SJSA1 (cell line): ENCODE measurements at places on chromosomes 4 and X. TPM values are rescaled to one million over a fixed set of nuclear protein-coding genes. Genes with fewer than 3 reads are reported as not detected.
A peak's percentile ranks its signal among the peaks of the same experiment; 100 is the strongest.

DUX4 gene
- not detected in 2 replicates for total RNA-seq

PITX2 gene
- 20.6 and 21.7 TPM in 2 replicates for total RNA-seq

AWAT2 gene
- total RNA-seq: not detected in 2 replicates

CXXC4 gene
- 0.37 and 0.56 TPM in 2 replicates for total RNA-seq

APELA gene
- 17.7 and 24.9 TPM in 2 replicates for total RNA-seq

MAGEB3 gene
- not detected in 2 replicates for total RNA-seq

GUCY1B1 gene
- 0.74 and 1.0 TPM in 2 replicates for total RNA-seq

DNA sequence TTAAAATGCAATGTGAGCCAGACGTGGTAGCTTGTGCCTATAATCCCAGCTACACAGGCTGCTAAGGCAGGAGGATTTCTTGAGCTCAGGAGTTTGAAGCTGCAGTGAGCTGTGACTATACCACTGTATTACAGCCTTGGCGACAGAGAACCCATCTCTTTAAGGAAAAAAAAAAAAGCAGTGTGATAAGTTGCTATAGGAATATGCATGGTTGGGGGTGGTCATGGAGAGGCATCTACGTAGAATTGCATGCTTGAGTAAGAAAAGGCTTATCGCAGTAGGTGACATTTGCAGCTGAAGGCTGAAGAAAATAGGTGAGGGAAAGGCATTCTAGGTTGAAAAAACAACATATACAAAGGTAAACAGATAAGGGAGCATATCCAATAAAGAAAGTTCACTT lies 4.1 kb downstream of the DIAPH2 start:
- H3K4me3 ChIP-seq: no peak overlapping the region
- no peak for DNase-seq
- no peaks in the 10 kb centered on the region for H3K4me1 ChIP-seq
- no peak overlapping the region for H3K27ac ChIP-seq

- no peaks in the 10 kb centered on the region for H3K36me3 ChIP-seq
- peak; percentile 97 for DNase-seq
- H3K4me3 ChIP-seq: peak overlapping the region; percentile 53
- peaks cover 57% of the 10 kb centered on the region for H3K4me1 ChIP-seq
- H3K27me3 ChIP-seq: no peaks in the 10 kb centered on the region
Observed at GRCh38 chr4:168634276-168634802, 137.5 kb downstream of the PALLD start.

DNA sequence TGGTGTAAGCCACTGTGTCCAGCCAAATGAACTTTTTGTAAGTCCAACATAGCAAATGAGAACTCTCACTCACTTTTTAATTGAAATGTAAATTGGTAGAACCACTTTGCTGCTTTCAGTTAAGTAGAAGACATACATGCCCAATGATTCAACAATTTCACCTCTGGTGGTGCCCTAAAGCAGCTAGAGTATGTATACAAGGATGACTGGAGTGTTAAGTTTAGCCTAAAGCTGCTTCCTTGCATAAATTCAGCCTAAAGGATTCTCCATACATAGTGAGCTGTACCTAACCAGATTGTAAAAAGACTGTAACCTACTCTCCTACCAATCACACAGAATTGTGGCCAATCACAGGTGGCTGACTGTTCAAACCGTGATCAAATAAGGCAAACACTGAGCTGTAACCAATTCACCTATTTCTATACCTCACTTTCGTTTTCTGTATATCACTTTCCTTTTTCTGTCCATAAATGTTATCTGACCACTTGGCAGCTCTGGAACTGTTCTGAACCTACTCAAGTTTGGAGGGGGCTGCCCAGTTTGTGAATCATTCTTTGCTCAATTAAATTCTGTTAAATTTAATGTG lies 39.9 kb downstream of the PDS5A start:
- no peak overlapping the region for H3K4me3 ChIP-seq
- H3K27ac ChIP-seq: no peak overlapping the region
- H3K4me1 ChIP-seq: peaks cover 19% of the 10 kb centered on the region

DNA sequence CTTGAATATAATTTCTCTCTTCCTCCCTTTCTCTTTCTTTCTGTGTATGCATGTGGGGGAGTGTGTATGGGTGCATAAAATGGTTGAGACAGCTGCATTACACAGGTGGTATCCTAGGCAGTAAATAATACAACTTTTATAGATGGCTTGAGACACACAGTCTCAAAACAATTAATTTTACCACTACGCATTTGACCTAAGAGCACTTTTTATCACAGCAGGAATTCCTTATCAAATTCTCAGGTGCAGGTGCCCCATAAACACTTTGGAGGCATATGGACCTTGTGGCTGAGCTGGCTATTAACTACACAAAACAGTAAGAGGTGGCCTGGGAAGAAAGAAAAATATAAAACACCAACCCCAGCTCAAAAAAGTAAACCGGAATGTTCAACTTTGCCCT lies 91.3 kb downstream of the RASGEF1B start:
- no peak overlapping the region for H3K4me3 ChIP-seq
- no peak for DNase-seq
- H3K27me3 ChIP-seq: no peaks in the 10 kb centered on the region
- H3K27ac ChIP-seq: no peak overlapping the region
- H3K4me1 ChIP-seq: no peaks in the 10 kb centered on the region
- no peaks in the 10 kb centered on the region for H3K36me3 ChIP-seq

DNA sequence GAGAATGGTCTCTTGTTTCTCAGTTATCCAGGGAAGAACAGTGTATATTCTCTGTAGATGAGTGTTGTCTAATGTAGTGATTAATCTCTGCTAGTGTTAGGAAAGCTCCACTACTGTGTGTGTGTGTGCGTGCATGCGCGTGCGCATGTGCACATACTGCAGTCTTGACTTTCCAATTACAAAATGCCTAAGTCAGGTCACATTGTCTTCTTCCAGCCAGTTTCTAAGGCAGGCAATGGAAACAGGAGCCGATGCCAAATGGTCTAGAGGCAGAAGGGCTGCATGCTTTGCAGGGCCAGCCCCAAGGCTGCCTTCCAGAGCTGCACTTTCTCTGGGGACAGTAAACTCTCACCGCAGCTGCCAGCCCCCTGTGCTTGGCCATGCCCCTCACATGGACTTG lies 30.5 kb upstream of the NAP1L5 start:
- peaks cover 5% of the 10 kb centered on the region; the same call in 1 of the 2 replicates for H3K36me3 ChIP-seq
- H3K27me3 ChIP-seq: no peaks in the 10 kb centered on the region
- H3K27ac ChIP-seq: no peak overlapping the region
- H3K4me1 ChIP-seq: no peaks in the 10 kb centered on the region
- no peak for DNase-seq

DNA sequence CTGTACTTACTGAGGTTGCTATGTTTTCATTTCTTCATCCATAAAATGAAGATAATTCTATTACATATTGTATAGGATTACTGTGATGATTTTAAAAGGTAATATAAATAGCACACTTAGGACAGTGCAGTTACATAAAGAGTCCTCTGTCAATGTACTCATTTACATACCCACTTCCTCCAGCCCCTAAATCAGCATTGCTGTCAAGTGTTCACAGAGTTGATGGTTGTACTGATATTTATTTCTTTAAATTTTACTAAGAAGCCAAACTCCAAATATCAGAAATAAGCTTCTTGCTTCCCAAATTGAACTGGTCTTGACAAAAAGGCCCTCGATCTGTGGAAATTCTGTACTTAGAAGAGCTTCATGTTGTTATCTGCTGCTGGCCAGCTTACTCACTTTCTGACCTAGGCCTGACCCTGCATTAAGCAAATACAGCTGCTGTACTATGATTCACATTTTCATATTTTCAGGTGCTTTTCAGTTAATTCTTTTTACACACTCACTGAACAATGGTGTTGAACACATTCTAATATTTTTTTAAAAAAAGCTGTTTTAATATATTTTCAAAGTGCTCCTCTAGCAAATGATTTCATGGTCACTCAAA lies 259.6 kb downstream of the UNC5C start:
- no peak for DNase-seq
- no peak overlapping the region for H3K4me3 ChIP-seq
- no peaks in the 10 kb centered on the region for H3K36me3 ChIP-seq
- H3K27me3 ChIP-seq: no peaks in the 10 kb centered on the region
- H3K27ac ChIP-seq: no peak overlapping the region
- peaks cover 14% of the 10 kb centered on the region; the same call in 1 of the 2 replicates for H3K4me1 ChIP-seq

DNA sequence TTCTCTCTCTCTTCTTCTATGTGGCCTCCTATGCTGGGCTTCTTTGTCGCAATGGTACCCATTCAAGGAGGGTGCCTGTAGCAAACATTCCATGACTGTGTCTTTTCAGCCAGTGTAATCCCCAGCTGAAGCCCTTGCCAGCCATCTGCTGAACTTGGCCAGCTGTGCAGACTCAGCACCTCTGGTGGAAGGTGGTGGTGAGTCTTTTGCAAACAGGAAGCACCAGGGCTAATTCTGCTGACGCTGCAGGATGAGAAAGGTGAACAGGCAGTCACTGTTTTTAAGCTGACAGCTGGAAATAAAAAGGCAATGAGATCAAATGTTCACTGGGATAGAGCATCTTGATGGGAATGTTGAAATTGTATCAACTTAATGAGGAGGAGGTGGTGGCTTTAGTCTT lies 298.7 kb upstream of the CLNK start:
- no peaks in the 10 kb centered on the region for H3K36me3 ChIP-seq
- no peak for DNase-seq
- H3K4me3 ChIP-seq: no peak overlapping the region

DNA sequence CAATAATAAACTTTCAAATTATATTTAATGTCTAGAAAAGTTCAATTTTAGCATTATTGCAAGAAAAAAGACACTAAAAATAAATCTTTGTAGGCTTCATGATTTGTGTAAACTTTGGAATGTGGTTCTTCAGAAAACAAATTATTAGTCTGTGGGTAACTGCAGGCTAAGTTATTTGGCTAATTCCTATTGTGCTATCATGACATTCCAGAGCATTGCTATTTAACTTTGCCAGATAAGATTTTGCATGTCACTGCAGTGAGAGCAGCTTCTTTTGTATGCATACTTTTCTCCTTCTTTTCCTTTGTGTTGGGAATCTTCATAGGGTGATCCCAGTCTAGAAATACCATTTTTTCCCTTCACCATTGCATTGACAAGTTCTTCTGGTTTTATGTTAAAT lies 130.0 kb downstream of the AWAT2 start:
- H3K4me3 ChIP-seq: no peak overlapping the region
- H3K4me1 ChIP-seq: no peaks in the 10 kb centered on the region
- H3K36me3 ChIP-seq: no peaks in the 10 kb centered on the region
- no peak for DNase-seq
- H3K27ac ChIP-seq: no peak overlapping the region

DNA sequence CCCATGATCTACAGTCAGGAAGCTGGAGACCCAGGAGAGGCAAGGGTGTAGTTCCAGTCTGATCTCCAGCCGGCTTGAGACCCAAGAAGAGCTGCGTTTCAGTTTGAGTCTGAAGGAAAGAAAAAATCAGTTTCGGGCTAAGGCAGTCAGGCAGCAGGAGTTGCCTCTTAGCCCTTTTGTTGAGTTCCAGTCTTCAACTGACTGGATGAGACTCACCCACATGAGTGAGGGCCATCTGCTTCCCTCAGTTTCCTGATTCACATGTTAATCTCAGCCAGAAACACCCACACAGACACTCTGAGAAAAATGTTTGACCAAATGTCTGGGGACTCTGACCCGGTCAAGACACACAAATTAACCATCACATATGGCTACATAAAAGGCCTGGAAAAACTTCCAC lies 73.6 kb upstream of the ELOVL6 start:
- H3K4me3 ChIP-seq: no peak overlapping the region
- peaks cover 12% of the 10 kb centered on the region for H3K4me1 ChIP-seq
- no peak overlapping the region for H3K27ac ChIP-seq
- DNase-seq: no peak
- no peaks in the 10 kb centered on the region for H3K36me3 ChIP-seq
- no peaks in the 10 kb centered on the region for H3K27me3 ChIP-seq

GRCh38 chr4:117434424-117434823 lies 349.0 kb upstream of the TRAM1L1 start:
- H3K4me1 ChIP-seq: no peaks in the 10 kb centered on the region
- no peaks in the 10 kb centered on the region for H3K36me3 ChIP-seq
- no peaks in the 10 kb centered on the region for H3K27me3 ChIP-seq
- no peak overlapping the region for H3K27ac ChIP-seq

DNA sequence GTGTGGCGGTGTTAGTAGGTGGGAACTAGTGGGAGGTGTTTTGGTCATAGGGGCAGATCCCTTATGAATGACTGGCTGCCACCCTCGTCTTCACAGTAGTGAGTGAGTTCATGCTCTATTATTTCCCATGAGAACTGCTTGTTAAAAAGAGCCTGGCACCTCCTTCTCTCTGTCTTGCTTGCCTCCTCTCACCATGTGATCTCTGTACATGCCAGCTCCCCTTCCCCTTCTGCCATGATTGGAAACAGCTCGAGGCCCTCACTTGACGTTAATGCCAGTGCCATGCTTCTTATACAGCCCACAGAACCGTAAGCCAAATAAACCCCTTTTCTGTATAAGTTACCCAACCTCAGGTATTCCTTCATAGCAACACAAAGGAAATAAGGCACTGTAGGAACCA lies 21.7 kb downstream of the PNMA6F start:
- H3K4me1 ChIP-seq: no peaks in the 10 kb centered on the region
- DNase-seq: no peak
- no peak overlapping the region for H3K4me3 ChIP-seq
- H3K27ac ChIP-seq: no peak overlapping the region
- H3K36me3 ChIP-seq: no peaks in the 10 kb centered on the region

DNA sequence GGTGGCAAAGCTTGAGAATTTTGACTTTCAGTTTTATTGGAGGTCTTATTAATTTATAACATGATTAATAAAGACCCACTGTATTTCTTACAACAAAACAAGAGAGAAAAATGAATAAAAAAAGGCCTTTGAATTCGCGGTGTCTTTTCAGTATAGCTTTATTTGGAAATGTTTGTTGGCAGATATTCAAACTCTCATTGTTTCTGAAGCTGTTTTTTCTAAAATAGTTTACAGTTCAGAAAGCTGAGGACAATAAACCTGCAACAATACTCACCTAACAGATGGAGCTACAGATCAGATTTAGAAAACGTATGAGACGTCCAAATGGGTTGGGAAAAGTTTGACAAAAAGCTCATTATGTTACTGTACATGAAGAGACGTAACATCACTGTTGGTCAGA lies 2.4 kb upstream of the SPARCL1 start:
- no peak for DNase-seq
- H3K27ac ChIP-seq: no peak overlapping the region

DNA sequence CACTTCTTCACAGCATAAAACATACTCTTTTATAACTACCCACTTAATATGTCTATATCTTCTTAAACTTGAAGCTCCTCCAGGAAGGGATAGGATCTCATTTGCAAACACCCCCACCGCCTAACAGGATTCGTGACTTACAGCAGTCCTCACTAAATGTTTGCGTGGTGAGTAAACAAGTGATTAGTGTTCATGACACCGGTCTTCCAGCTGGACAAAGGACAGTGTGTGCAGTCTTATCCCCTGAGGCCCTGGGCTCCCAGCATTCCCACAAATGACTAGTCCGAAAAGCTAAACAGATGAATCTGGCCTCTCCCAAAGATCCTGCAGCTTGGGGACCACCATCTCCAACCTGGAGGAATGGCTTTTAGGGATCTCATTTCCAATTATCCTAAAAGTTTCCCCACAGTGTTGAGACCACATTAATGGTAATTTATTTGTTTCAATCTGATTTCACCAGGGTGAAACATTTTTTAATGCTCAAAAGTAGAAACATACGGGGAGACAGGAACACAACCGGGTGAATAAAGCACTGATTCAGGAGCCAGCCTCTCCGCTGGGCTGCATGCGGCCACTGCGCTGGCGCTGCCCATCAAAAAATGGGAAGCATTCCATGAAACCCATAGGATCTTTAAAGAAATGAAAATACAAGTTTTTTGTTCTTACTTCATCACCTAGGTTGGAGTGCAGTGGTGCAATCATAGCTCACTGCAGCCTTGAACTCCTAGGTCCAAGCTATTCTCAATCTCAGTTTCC lies 69.2 kb downstream of the HADH start:
- H3K27ac ChIP-seq: peak overlapping the region; percentile 67
- no peak overlapping the region for H3K4me3 ChIP-seq
- H3K27me3 ChIP-seq: no peaks in the 10 kb centered on the region
